Esophagus muscularis mucosa (tissue), 4 donors: ENCODE measurements at places on chromosomes 13 and 19.

DNA sequence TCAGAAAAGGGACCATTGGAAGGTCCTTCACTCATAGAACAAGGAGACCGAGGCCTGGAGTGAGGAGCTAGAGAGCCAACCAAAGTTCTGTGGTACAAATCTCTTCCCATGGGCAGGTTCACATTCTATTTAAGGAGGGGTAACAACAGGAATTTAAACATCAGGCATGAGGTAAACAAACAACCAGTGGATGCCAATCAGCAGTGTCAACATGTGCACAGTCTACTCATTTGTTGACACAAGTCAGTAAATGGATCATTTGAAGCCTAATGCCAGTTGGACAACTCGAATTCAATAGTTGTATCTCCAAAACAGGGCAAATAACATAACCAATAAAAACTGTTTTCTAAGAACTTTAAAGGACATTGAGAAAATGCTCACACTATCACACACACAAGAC is 6.3 kb upstream of the DOCK9 start:
- no peak for DNase-seq

DNA sequence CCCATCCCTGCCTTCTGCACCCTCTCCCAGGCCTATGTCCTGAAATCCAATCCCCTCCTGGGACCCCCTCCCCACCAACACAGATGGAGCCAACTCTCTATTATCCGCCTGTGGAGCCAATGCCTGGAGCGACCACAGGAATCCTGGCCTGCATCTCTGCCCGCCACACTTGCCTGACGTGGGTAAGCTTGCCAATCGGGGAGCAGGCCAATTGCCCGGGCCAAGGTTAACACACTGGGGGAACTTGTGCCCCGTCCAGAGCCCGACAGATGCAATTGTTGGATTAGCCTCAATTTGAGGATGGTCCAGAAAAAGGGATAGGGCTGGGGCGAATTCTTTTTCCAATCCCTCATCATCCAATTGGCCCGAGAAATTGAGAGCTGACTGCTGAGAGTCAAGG is 5.9 kb downstream of the WIZ start:
- DNase-seq: no peak

DNA sequence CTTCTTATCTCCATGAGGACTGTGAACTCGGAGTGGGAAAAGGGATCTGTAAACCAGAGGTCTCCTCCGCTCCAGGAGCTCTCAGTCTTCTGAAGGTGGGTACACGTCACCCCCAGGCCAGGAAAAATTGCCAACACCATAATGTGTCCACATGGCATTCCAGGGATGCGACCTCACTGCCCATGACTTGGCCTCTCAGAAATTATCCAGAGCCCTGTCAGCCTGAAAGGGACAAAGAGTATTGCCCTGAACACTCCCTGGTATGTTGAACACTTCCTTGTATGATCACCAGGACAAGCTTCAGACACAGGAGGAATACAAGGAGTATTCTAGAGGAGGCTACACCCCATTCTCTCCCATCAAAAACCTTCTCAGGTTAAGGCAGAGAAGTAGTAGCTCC is 81.0 kb upstream of the SLC7A1 start:
- DNase-seq: no peak

DNA sequence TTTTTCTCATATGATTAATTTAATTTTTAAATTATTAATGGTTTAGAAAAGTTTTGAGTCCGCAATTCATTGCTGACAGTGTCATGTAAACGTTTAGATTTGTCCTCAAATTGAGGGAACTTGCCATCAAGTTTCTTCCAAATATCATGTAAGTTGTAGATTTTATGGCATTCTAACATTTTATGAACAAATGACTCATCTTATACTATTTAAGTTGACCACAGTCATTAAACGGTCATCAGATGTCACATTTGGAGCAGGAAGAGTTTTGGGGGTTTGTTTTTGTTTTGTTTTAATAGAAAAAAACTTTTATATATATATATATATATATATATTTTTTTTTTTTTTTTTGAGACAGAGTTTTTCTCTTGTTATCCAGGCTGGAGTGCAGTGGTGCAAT is 4.3 kb downstream of the ZNF114 start:
- no peak for DNase-seq

DNA sequence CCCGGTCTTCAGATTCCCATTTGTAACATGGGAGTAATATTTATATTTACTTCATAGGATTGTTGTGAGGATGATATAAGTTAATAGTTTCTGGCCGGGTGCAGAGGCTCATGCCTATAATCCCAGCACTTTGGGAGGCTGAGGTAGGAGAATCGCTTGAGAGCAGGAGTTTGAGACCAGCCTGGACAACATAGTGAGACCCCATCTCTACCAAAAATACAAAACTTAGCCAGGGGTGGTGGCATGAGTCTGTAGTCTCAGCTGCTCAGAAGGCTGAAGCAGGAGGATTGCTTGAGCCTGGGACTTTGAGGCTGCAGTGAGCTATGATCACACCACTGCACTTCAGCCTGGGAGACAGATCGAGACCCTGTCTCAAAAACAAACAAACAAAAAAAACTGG is 11.2 kb downstream of the CATSPERG start:
- DNase-seq: no peak

DNA sequence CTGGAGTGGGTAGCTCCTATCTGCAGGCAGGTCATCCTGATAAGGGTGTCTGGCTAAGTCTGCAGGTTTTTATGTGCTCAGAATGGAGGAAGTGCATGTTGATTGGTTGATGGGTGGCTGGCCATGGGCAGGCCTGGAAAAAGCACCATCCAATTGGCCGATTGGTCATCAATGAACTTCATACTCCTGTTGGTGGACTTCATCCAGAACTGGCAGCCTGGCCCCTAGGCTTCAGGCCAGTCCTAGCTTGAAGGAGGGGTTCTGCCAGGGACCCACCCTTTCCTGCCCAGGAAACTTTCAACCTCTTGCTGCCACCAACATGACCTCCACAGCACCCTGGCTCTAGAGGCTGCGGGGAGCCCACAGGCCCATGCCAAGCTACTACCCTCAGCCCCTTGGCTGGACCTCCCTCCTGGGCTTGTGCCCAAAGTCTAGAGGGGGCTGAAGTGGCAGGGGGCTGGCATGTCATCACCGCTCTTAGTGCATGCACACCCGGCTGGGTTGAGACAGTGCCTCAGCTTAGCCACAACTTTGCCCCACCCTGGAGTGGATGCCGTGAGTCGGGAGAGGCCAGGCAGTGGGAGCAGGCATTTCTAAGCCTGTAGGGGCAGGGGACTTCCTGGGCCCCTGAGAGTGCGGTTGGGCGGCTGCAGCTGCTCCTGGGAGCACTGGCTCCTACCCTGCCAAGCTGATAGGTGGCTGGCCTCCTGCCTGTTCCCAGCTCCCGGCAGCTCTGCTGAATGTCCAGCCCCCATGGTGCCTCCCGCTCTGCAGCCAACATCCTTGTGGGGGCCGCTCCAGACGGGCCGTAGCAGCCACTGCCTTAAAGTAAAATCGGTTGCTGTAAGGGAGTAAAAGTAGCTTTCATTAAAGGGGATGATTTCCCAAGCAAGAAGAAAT is 13.2 kb downstream of the DNAJC15 start:
- no peak for DNase-seq

GRCh38 chr19:31354316-31354715 is 5.1 kb upstream of the TSHZ3 start:
- DNase-seq: no peak

- no peak for DNase-seq
Observed at GRCh38 chr19:947090-947706, 21.4 kb downstream of the ARID3A start.

- no peak for DNase-seq
Observed at GRCh38 chr19:2475018-2475701, 767 bp upstream of the GADD45B start.

DNA sequence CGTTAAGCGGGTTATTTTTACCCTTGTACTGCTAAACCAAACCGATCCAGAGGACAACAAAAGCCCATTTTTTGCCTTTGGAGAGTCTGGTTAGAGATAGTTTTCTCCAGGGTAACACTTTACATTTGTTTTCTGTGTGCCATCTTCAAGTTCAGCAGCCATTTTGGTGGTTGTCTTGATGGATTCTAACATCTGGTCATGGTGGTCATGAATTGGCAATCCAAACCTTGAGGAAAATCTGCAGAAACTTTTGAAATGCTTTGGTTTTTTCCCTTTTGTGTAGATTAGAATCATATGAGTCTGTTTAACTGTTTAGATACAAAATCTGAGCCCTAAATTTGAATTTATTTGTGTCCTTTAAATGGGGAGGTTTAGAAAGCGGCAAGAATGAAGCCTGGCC is 16.6 kb downstream of the HNRNPM start:
- DNase-seq: no peak

- no peak for DNase-seq
Observed at GRCh38 chr19:47742634-47743033, 2.7 kb upstream of the NOP53 start.

GRCh38 chr13:51921790-51922740 is 60.3 kb downstream of the CCDC70 start:
- no peak for DNase-seq

GRCh38 chr19:6706633-6706958 is 13.9 kb downstream of the C3 start:
- no peak for DNase-seq

DNA sequence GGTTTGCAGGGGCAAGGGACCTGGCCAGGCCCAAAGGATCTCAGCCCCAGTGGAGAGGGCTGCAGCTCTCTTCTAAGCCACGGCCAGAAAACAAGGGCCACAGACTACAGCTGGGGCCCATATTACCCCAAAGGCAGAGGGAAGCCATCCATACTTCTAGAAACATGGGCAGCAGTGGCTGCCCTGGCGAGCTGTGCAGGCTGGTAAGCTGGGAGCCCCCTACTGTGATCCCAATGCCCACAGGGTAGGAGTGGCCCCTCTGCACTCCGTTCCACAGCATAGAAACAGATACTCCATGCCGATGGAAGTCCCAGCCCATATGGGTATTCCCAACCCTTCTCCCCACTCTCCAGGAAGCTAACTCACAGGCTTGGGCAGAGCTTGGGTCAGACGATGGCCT is 25.1 kb downstream of the VSTM2B start:
- DNase-seq: no peak

- DNase-seq: no peak
Observed at GRCh38 chr13:44401577-44401976, 28.0 kb downstream of the SERP2 start.

- DNase-seq: no peak
Observed at GRCh38 chr19:37078717-37079032, 442 bp downstream of the ZNF420 start.

- DNase-seq: no peak
Observed at GRCh38 chr19:10256970-10257615, 5.1 kb downstream of the MRPL4 start.

DNA sequence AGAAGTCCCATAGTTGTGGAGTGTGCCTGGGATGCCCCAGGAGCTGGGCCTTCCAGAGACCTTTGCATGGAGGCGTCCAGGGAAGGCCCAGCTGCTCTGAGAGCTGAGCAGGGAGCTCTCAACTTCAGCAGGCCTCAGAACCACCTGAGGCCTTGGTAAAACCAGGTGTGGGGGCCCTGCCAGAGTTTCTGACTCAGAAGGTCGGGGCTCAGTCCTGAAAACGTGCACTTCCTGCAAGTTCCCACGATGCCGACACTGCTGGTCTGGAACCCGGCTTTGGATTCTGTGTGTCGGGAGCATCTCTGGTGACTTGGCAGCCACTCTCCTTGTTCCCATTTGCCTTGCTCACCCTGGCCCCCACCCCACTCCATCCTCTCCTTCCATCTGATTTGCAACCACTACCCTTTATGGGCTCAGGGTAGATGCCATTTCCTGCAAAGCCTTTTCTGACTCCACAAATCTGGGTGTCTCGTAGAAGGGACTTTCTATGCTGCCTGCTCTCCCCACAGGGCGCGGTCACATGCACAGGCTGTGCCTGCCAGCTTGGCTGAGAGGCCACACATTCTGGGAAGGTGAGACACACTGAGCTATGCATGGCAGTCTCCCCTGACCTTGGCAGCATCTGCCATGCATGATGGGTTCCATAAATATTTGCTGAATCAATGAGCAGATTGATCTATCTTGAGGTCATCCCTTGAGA is 244.7 kb downstream of the COL4A1 start:
- no peak for DNase-seq

GRCh38 chr13:40613192-40613818 is 53.1 kb downstream of the FOXO1 start:
- DNase-seq: peak; percentile 90

GRCh38 chr13:48994706-48995105 is 19.0 kb downstream of the FNDC3A start:
- DNase-seq: no peak

DNA sequence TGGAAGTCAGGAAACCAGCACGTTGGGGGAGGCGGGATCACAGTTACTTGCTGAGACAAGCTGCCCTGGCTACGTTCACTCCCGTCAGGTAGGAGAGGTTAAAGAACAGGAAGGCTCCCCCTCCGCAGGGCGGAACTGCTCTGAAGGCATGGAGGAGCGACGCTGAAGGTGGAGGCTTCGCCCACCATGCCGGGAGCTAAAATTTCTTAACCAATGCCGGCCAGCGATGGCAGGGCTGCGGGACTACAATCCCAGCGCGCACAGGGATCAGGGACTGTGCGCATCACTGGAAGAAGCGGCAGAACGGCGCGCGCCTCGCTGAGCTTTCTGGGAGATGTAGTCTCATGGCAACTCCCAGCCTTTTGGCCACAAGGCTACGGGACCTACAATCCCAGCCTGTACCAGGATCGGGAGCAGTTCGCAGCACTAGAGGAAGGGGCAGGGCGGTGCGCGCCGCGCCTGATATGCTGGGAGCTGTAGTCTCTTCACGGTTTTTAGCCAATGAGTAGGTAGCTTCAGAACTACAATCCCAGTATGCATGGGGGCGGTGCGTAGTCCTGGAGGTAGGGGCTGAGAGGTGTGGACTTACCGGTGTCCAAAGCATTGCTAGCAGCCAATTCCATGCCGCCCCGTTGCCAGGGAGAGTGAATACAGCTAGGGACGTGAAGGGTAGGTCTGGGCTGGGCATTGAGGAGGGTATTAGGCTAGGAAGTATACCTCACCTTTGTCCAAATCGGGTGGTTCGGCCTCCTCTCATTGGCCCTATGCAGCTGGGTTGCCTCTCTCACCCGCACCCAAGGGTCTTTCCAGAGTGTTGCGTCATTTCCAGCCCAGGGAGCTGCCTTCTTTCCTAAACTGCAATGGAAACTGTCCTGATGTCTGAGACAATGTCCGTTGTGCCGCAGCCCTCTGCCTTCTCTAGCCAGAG is 12.8 kb upstream of the ZNF682 start:
- peak; percentile 96 for DNase-seq

DNA sequence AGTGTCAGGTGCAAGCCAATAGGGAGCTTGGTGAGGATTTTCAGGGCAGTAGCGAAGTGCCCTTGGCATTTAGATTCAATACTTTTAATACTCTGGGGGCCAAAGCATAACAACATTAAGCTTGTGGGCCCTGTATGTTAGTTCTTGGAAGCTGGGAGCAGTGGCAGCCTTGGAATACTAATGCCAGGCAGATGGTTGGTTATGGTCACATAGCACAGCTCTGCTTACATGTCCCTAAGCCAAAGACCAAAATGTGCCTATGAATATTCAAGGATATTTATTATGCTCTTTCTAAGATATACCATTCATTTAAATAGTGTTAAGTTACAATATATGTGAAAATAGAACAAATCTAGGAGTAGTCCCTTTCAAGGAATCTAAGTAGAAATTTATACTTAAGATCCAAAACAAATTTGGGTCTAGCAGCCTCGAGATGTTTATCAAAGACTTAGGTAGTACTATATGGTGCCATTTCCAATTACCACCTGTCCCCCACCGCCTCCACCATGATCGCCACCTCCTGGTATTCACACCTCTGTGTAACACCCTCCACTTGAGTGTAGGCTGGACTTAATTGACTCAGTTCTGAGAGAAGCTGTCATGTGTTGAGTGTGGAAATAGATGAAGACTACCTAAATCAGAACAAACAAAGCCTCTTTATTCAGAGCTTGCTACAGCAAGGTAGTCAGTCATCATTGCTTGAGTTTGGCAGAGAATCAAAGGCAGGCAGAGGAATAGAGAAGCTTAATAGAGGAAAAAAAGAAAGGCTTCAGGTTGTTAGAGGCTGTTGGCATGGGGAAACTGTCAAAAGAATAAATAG is 261.0 kb downstream of the GPC5 start:
- no peak for DNase-seq
